ENCODE measurements at places on chromosomes 2 and 18.

DNA sequence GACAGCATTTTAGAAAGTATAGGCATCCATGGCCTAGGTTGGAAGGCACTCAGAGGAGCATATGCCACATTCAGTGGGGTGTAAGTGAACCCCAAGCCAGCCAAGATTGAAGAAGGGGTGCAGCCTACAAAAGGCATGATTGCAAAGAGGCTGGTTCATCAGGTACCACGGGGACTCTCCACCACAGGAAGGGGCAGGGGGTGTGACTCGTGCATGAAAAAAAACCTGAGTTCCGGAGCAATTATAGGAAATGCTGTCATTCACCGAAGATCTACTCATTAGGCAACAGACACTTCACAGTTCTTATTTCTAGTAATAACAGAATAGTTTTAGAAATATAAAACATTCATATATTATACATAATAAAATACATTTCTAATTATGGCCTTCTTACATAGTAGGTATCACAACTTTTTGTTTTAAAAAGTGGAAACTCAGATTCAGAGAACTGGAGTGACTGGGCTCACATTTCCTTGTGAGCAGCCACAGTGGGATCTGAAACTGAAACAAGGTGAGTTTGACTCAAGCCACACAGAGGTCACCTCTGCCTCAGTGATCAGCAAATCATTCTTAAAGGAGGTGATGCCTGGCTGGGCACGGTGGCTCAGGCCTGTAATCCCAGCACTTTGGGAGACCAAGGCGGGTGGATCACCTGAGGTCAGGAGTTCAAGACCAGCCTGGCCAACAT, 188.4 kb upstream of the GYPC start:
- DNase-seq: no peak

- DNase-seq: no peak
Observed at GRCh38 chr18:52311331-52311730, 28.7 kb upstream of the DCC start.

DNA sequence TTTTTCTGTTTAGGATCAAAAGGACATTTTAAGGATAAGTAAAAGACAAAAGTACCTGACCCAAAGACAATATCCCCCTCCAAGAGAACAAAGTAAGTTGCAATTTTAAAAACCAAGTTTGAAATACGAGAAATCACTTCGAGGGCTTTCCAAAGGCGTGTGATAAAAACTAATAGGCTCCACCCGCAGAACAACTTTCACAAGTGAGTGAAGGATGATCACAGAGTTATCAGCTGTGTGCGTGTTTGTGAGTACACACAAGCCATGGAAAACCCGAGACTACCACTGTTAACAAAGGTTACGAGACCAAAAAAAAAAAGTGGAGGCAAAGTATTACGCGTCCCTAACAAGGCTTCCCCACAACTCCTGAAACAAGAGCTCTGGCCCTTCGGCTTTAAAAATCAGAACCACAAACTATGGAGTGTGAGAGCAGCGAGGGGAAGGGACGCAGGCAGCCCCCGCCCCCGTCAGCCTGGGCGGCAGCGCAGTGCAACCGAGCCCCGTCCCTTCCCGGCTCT, 719 bp downstream of the SMAD2 start:
- peak; percentile 29 for DNase-seq

DNA sequence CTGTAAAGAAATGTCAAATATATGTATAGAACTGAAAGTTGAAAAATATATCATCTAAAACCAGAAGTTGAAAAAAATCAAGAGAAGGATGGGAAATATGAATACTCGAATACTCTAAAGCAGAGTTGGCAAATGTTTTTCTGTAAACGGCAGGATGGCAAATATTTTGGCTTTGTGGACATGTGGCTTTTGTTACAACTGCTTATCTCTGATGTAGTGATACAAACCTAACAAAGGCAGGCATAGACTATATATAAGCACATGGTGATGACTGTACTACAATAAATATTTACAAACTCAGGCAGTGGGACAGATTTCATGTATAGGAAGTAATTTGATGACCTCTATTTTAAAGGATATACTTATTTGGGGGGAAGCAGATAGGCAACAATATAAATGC, 224.6 kb upstream of the LRRTM4 start:
- DNase-seq: no peak

- no peak for DNase-seq
Observed at GRCh38 chr18:31161757-31162418, 768 bp downstream of the DSC1 start.

GRCh38 chr2:95014126-95014708, 11.3 kb upstream of the MAL start:
- DNase-seq: no peak

DNA sequence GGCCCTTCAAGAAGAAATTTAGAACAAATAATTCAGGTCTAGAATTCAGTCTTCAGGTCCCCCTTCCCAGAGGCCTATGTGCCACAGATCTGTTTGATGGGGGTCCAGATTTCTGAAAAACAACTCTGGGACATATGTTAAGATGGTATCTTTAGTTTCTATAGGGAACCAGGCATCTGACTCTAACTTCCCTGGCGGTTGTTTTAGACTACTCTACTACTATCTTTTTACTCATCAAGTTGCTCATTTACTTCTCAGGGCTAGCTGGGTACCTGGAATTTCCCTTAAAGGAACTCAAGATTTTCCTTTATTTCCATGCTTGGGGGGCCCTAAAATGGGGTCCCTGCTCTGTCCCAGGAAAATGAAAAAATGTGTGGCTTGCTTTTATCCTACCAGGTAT, 114.7 kb upstream of the RAB6C start:
- DNase-seq: no peak

- no peak for DNase-seq
Observed at GRCh38 chr2:195658541-195658890, 1.5 kb downstream of the SLC39A10 start.

GRCh38 chr18:48826806-48827205, 124.0 kb downstream of the SMAD7 start:
- DNase-seq: no peak

DNA sequence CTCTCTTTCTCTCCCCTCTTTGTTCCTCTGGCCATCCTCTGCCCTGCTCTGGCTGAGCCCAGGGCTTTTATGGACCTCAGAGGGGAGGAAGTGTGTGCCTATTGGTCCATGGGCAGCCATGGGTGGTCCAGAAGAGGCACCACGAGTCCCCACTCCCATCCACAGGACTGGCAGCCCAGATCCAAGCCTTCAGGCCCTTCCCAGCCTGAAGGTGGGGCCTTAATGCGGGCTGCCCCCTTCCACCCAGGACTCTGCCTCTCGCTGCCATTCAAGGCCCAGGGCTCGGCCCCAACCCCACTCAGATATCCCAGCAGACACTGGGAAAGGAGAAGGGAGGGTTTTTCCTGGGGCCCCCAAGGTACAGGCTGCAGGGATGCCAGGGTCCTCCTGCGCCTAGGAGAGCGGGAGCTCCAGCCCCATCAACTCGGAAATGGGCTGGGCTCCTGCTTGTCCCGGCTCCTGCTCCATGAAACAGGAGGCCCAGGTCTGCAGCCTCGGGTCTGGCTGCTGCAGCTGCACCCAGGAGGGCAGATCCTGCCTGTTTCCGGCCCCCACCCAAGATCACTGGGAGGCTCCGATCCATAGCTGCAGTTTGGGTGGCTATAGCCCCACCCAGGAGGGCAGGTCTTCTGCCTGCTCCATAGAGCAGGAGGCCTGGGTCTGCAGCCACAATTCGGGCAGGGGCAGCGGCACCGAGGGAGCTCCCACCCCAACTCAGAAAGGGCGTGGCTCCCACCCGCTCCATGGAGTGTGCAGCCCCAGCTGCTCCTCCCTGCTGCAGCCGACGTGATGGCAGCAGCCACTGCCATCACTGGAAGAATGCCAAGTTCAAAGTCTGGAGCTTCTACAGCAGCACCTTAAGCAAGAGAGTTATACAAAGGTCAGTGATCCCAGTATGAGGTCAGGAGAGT, 116.6 kb upstream of the RBBP8 start:
- no peak for DNase-seq

GRCh38 chr2:46534589-46534988, 55.2 kb downstream of the TMEM247 start:
- DNase-seq: no peak

GRCh38 chr2:205571360-205571959, 110.8 kb upstream of the NRP2 start:
- no peak for DNase-seq

GRCh38 chr2:161265874-161266273, 42.4 kb upstream of the PSMD14 start:
- no peak for DNase-seq

DNA sequence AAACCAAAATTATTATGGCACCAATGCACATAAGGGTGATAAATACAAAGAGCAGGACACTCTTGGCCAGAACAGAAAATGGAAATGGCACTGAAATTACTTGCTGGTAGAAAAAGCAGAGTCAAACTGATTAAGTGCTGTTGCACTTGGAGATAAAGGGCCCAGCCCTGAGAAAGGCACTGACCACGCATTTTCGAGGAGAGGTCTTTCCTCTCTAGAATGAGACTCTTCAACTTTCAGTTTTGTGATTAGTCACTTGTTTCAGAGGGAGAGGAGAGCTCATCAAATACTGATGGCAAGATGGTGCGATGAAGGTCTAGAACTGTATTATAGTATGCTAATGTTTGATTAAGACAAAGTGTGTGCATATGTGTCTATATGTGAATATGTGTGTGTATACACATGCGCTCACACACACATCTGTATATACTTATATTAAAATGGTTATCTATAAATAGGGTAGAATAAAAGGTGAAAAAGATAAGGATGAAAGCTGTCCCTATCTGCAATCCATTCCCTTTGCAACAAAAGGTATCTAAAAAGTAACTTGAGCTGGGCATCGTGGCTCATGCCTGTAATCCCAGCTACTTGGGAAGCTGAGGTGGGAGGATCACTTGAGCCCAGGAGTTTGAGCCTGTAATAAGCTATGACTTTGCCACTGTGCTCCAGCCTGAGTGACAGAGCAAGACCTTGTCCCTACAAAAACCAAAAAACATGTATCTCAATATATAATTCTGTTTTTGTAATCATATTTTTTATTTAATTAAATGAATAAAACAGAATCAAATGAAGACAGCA, 48.8 kb upstream of the ZDBF2 start:
- DNase-seq: no peak

GRCh38 chr2:210004881-210005280, 2.4 kb downstream of the RPE start:
- DNase-seq: no peak

DNA sequence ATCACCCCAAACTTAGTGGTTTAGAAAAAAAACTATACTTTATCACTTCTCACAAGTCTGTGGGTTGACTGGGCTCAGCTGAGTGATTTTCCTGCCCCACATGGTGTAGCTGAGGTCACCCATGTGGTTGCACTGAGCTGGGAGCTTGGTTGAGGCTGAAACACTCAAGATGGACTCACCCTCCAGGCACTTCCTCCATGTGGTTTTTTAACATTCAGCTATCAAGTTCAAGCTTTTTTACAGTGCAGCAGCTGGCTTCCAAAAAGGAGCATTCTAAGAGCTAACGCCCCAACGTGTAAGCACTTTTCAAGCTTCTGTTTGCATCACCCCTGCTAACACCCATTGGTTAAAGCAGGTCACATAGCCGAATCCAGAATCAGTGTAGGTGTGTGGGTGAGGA, 105.9 kb upstream of the CREB1 start:
- DNase-seq: no peak

DNA sequence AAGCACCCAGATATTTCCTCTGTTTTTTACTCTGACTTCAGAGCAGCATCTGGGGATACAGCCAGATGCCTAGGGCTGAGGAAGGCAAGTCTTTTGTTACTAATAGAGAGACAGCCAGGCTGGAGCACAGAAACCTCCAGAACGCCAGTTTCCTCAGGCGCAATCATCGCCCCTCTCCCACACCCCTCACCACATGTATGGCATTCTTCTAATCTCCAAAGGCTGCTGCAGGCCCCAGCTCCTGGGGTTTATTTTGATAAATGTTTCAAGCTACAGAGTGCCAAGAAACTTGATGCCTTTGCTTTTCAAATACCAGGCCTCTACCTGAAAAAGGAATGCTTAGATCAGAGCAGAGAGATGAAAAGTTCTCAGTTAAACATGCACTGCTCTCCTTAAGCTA, 283.6 kb downstream of the RBM43 start:
- no peak for DNase-seq

- DNase-seq: no peak
Observed at GRCh38 chr2:150917961-150918713, 343.5 kb downstream of the RBM43 start.

Data from activated CD4-positive, alpha-beta T cell treated with anti-CD3 and anti-CD28 coated beads, Interleukin-2, amount 50 U/mL, for 24 hours (primary cell).